Fibroblast of skin of right biceps (primary cell): ENCODE measurements at places on chromosomes 1 and 21.

- no peak for DNase-seq
Observed at GRCh38 chr1:119651133-119651532, 3.1 kb upstream of the ZNF697 start.

DNA sequence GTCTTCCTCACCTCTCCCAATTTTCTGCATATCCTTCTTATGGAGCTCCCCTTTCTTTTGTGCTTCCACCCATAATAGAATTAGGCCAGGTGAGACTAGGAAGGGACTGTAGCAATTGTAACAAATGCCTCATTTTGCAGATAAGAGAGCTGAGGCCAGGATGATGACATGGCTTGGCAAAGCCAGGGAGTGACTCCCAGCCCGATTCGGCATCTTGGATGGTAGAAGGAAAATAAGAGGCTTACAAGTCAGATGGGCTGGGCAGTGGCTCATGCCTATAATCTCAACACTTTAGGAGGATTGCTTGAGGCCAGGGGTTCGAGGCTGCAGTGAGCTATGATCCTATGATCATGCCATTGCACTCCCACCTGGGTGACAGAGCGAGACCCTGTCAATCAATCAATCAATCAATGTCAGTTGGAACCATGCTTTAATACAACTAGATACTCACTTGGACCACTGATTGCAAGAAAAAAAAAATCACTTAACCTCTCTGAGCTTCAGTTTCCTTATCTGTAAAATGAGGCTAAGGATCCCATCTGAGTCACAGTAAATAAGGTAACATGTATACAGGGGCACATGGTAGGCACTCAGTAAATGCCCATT is 51.6 kb downstream of the PLEKHA6 start:
- no peak for DNase-seq

DNA sequence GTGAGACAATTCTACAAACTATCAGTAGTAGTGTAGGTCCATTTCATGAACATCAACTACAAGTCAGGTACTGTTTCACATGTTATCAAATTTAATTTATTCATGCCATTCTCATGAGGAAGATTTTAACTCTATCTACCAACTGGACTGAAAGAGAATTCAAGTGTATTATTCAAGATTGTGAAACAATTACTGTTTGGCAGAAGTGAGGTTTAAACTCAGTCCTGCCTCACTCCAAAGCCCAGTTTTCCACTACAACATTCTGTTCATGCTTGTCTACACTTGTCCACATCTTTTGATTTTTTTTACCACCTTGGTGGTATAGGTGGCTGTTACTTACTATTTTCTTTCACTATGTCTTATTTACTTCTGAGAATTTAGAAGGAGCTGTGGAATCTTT is 272.9 kb downstream of the TGFB2 start:
- DNase-seq, result no peak

- DNase-seq, result peak; percentile 14
Observed at GRCh38 chr1:229383961-229384360, 41.1 kb upstream of the CCSAP start.

DNA sequence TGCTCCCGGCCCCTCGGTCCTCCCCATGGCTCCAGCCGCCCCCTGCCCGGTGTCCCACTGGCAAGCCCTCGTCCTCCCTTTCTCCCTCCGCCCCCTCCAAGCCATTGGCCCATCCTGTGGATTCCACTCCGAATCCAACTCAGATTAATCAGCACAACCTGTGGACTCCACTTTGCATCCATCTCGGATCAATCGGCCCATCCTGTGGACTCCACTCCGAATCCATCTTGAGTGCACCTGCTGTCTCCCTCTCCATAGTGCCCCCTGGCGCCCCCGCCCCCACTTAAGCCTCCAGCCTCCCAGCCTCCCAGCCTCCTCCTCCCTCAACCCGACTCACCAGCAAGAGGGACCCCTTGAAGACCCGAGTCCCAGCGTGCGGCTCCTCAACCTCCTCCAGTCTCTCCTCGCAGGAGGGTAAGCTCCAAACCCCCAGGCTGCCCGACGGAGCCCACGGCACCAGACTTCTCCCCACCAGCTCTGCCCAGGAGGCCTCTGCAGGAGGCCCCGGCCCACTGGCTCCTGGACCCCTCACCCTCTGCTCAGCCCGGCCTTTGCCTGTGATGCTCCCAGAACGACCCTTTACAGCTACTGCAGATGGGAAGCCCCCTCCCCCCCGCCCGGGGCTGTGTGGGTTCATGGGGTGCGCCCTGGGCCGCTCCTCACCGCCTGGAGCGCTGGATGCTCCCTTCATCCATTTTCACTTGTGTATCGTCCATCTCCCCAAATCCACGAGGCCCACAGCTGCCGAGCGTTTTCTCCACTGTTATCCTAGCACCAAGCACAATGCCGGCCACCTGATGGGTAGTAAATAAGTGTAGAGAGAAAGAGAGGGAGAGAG is 40.6 kb upstream of the TSPEAR start:
- no peak for DNase-seq

- no peak for DNase-seq
Observed at GRCh38 chr21:42028766-42029425, 18.7 kb upstream of the ZBTB21 start.

DNA sequence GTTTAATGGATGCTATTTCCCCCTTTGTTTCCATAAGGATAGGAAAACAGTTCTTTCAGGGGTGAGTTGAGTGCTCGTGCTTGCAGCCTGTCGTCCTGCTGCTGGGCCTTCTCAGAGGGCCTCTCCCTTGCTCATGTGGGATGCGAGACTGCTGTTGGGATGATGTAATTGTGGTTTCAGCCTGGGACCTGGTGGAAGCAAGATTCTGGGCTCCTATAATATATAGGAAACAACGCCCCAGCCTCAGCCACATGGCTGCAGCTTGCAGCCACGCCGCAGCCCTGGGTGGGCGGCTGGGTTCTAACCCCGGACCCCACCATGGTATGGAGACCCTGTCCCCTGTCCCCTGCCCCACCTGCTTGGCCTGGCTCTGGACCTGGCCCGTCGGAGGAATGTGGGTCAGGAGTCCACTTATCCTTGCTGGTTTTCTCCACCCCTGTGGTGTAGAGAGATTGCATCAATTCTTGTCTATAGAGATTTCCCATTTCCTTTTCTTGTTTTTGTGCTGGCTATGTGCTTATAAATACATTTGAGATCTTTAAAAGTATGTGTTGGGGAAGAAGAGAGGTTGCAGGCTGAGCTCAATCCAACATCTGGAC is 357.8 kb downstream of the SIPA1L2 start:
- DNase-seq, result peak; percentile 60

DNA sequence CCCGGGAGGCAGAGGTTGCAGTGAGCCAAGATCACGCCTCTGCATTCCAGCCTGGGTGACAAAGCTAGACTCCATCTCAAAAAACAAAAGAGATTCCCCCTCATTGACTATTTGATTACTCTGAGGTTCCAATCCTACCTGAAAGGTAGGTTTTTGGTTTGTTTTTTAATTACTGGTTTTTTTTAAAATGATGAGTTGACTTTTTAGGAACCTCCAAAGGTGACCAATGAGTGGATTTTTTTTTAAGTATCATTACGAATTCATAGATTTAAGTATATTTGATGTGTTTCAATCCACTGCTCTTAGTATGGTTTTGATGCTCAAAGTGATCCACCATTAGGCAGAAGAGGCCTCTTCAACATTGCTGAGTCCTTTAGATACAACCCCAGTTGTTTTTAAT is 47.9 kb upstream of the LAX1 start:
- DNase-seq, result no peak

GRCh38 chr1:101905283-101905835 is 91.4 kb downstream of the OLFM3 start:
- DNase-seq, result no peak

DNA sequence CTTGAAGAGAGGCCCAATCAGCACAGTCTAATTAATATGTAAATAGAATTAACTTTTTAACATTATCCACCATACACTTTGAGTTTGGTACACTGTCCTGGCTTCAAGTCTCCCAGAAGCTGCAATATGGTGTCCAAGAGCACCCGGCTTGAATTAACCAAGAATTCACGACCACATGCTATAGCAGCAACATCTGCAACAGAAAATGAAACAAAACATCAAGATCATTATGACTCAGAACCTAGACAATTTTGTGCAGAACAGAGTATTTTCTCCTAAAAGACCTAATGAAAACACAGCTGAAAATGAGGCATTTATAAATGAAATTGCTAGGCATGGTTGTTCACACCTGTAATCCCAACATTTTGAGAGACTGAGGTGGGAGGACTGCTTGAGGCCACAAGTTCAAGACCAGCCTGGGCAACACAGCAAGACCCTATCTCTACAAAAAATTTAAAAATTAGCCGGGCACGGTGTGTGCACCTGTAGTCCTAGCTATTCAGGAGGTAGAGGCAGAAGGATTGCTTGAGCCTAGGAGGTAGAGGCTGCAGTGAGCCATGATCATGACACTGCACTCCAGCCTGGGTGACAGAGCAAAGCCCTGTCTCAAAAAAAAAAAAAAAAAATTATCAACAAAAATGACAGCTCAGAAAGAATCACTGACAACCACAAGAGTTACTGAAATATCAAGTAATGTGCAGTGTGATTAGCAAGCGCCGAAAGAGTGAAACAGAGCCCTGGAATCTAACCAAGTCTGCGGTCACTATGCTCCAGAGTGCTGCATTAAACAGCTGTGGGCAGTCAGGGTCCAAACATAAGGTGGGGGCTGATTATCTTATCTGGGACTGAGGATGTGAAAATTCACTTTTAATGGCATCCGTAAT is 45.3 kb downstream of the HSF2BP start:
- DNase-seq, result peak; percentile 60

DNA sequence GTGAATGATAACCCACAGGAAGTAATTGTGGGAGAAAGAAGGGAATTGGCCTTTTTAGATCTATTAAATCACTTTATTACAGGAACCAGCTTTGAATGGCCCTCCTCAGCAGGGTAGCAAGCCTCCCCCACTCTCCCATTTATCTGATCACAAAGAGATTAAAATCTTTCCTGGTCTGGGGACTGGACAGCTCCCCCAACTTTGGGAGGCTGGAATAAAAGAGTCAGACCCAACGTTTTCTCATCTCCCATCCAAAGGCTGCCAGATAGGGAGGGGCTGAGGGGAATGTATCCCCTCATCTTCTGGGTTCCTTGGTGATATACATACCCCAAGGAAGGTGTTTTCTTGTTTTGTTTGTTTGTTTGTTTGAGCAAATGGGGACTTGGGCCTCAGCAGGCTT is 2.4 kb downstream of the LIN28A start:
- no peak for DNase-seq

DNA sequence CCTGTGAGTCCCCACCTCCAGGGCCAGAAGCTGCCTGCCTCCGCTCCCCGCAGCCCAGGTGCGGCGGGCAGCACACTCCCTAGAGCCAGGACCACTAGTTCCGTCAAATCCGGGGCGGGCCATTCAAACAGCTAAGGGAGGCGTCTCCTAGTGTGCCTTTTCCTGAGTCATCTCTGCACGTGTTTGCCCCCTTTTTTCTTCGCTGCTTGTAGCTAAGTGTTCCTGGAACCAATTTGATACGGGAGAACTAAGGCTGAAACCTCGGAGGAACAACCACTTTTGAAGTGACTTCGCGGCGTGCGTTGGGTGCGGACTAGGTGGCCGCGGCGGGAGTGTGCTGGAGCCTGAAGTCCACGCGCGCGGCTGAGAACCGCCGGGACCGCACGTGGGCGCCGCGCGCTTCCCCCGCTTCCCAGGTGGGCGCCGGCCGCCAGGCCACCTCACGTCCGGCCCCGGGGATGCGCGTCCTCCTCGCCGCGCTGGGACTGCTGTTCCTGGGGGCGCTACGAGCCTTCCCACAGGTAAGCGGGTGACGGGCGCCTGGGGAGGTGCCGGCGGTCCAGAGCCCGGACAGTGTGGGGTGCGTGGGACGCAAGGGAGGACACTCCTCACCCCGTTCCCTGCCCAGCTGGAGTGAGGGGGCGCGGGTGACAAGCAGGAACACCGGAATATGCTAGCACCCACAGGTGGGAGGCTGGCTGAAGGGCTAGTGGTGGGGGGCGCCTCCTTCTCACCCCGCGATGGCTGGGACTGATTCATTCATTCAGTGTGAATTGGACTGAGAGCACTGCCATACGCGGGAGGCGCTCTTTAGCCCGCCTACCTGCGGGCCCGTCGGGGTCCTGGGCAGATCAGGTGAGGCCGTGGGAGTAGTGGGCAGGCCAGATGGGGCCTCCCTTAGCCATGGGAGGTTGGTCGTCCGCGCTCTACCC is at the start of gene TNFRSF8:
Gene TNFRSF8 (plus strand): TSS at position 163 of the 932 bp plus-strand sequence. CDS start 296 bp downstream, at position 459.
- peak; percentile 47 for DNase-seq

DNA sequence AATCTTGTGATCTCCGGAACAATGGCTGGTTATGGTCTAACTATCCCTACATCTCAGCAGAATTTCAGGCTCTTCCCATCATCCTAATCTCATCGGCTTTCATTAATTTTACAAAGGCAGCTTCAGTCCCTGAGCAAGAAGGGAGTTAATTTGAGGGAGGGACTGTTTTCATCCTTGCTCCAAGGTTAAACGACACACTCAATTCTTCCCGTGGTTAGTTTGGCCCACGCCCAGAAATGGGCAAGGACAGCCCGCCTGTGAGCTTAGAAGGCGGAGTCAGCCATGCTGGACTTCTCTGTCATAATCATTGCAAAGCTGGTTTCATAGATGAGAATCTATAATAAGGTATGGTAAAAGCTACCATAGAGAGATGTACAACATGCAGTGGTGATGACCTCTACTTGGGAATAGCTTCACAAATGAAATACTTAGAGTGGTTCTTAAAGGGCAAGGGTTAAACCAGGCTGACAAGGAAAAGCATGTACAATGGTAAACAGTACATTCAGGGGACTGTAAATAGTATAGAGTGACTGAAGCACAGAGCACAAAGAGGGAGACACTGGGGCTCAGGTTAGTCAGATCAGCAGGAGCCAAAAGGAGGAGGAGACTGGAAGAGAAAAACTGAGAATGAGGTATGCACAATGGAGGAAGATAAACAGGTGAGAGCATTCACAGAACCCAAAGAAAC is 108.8 kb downstream of the SMYD3 start:
- DNase-seq, result no peak

DNA sequence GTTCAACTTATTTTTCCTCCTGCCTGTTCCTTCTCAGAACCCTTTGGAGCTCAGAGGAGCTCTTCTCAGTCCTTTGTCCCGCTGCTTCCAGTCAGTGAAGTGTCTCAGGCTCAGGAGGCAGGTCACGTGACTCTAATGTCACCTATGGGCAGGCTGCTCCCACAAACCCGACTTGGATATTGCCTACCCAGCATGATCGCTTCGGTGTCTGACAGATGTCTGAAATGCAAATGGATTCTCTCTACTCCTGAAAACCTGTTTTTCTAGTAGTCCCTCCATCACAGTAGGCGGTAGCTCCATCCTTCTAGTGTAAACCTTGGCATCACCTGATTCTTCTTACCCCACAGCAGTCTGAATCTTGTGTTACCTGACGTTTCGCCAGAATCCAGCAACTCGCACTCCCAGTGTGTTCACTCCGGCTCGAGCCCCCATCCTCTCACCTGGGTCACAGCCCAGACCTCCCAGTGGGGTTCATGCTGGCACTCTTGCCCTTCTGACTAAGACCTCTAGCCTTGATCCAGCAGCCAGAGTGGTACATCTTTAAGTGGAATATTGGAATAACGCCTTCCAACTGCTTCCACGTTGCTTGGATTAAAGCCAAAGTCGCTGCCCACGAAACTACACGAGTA is 5.4 kb downstream of the PADI6 start:
- no peak for DNase-seq

GRCh38 chr1:6134206-6134605 is 45.9 kb downstream of the CHD5 start:
- DNase-seq, result no peak
